ENCODE measurements at places on chromosomes 6 and 20.

DNA sequence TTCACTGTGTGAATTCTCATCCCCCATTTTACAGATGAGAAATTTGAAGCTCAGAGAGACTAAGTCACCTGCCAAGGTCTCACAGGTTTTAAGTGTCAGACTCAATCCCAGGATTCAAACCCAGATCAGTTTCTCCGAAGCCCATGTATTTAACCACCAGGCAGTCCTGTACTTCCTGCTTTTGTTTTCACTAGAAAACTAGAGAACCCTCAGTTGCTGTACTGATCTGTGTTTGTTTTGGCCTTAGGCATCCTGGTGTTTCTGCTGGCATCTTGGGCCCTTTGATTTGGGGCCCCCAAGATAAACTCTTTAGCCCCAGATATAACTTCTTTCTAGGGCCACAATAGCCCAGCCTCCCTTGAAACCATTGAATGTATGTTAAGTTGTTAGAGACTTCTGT lies 36.5 kb downstream of the PPP1R16B start:
- DNase-seq, result no peak

DNA sequence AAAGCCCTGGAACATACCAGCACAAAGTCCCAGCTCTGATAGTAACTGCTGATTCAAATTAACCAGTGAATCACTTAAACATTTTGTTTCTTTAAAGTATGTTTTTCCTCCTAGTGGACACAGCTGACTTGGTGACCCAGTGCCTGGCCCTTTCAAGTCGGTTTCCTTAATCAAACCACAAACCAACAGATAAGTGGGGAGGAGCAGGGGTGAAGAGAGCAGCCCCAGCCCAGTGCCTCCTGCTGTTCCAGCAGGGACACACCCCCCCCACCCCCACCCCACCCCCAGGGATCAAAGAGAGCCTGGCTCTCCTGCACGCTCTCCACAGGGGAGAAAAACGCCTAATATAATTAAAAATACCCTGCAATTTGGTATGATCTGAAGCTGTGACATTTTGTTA lies 55.4 kb upstream of the TBXT start:
- DNase-seq, result no peak

DNA sequence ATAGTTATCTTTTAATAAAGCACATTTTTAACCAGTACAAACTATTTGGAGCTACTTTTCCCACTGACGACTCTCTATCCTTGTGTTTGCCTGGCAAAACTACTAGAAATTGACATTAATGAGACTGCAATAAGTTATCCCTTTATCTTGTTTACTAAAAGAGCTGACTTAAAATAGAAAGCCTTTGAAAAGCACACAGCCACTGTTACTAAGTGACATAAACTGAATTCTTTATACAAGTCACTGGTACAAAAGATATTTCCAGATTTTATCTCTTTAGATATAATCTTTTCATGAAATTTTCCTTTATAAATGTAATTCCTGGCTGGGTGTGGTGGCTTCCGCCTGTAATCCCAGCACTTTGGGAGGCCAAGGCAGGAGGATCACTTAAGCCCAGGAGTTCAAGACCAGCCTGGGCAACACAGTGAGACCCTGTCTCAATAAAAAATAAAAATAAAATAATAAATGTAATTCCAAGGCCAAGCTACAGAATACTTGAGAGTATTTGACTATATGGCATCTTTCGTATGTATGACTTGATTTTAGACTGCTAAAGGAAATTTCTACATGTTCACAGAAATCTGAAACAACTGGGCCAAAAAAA lies 9.5 kb downstream of the MBOAT1 start:
- no peak for DNase-seq

DNA sequence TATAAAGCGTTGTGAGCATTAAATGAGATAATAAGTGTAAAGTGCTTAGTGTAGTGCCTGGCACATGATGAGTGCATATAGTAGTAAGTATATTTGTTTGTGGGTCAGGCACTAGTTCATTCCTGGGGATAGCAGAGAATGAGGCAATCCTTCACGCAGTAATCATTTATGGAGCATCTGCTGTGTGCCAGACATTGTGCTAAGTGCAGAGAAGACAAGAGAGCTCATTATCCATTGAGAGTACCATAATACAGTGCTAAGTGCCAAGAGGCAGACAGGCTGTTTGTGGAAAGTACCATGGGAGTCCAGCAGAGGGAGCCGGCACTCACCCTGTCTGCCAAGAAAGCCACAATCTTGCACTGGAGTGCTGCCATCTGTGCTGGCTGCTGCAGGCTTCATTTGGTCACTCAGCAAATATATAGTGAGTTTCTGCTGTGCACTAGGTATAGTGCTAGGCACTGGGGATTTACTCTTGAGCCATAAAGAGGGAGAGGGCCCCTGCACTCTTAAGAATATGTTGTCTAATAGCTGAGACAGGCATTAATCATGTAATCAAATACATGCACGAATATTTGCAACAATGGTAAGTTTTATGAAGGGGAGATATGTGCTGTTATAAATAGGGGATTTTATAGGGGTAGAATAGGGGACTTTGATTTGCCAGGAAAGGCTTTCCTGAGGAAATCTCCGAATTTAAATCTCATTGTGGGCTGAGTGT lies 12.9 kb upstream of the MROH8 start:
- DNase-seq, result peak; percentile 64

DNA sequence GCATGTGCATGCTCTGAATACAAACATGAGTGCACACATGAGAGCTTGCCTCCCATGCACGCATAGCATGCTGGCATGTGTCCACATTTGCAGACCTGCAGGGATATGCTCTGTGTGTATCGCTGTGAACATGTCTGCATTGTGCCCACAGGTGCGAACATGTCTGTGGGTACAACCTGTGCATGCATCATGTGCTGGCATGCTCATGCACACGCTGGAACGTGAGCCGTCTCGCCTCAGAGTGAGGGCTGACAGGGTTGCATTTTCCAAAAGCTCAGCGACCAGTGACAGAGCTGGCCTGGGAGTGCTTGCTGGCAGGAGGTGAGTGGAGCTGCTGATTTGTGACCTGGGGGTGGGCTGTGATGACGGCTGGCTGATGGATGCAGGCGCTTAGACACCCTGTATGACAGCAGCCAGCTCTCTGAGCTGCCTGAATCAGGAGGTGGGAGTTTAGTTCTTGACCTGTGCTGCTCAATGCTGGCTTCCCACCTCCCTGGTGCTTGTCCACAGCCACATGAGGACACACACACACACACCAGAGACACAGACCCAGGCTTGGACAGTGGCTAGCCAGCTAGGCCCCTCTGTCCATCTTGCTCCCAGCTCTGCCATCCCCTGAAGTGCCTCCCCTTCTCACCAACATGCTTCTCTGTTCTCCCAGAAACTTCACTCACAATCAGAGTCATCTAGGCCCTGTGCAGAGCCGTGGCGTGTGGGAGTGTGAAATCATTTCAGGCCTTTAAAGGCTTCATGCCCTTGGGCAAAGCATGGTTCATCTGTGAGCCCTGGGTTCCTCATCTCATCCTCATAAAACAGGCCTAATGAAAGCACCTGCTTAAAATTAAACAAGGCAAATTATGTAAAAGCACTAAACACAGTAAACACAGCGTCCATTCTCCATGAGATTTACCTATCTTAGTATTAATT lies 51.4 kb downstream of the CD40 start:
- no peak for DNase-seq

GRCh38 chr20:58634521-58635278 lies 16.4 kb upstream of the STX16 start:
- no peak for DNase-seq
